ENCODE measurements at places on chromosomes 6 and 20. TPM values are rescaled to one million over a fixed set of nuclear protein-coding genes. Genes with fewer than 3 reads are reported as not detected.

Gene ZNF831
- 24.8 TPM for total RNA-seq

DNA sequence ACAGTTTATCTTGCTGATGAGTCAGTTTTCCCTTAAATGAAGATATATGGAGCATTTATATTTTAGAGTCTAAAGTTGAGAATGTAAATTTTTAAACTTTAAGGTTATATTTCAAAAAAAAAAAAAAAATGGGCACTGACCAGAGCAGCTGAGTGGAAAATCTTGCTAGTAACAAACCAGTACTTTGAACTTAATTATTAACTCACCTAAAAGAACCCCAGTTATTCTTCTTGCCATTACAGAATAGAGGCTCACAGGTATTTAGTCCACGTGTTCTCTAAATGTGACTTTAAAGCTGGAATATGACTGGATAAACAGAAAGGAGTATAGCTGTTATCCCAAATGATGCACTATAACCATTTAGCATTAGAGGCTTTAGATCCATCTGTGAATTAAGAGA is 178.4 kb downstream of the COL9A1 start:
- H3K36me3 ChIP-seq, result no peaks in the 10 kb centered on the region
- DNase-seq, result no peak
- no peaks in the 10 kb centered on the region for H3K4me1 ChIP-seq
- no peak overlapping the region for H3K27ac ChIP-seq

Gene ADGRG6
- 0.05 TPM for total RNA-seq

DNA sequence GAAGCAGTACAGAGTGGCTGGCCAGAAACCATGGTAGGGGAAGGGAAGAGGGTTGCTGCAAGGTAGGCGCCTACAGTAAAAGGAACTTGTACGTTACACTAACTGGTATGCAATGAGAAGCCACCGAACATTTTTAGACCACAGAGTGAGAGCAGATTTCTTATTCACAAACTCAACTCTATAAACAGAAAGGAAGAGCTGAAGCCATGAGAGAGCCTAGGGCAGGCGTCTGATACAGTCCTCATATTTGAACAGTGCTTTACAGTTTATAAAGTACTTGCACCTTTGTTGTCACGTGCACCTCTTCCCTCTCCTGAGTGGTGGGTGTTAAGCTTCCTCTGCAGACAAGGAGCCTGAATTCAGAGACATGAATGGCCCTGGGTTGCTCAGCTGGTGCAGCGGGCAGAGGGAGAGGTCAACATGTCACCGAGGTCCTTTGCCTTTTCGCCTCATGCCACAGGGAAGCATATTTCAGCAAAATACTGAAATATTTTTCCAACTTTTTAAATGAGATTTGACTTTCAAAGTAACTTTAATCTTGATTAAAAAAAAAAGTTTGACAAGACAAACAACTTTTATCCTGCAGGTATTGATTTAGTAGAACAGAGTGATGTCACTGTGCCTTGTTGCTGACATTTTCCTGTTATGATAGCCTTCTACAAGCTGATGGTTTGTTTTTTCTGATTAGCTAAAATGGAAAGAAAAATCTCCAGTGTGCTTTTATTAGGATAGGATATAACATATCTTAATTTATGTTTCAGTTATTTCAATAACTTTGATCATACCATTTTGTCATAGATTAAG is 23.8 kb downstream of the UST start:
- H3K4me3 ChIP-seq, result no peak overlapping the region
- H3K4me1 ChIP-seq, result peaks cover 24% of the 10 kb centered on the region
- H3K27me3 ChIP-seq, result no peaks in the 10 kb centered on the region
- no peak overlapping the region for H3K27ac ChIP-seq
- H3K36me3 ChIP-seq, result no peaks in the 10 kb centered on the region

- H3K27ac ChIP-seq, result no peak overlapping the region
- H3K27me3 ChIP-seq, result peaks cover 8% of the 10 kb centered on the region
- no peak overlapping the region for H3K4me3 ChIP-seq
- peaks cover 3% of the 10 kb centered on the region for H3K4me1 ChIP-seq
- H3K36me3 ChIP-seq, result no peaks in the 10 kb centered on the region
These were observed 61.2 kb downstream of the GCLC start for GRCh38 chr6:53483423-53484353.

Gene CDK5RAP1
- 62.6 TPM for total RNA-seq

Data from natural killer cell (primary cell).